ENCODE measurements at places on chromosomes 4 and X.

DNA sequence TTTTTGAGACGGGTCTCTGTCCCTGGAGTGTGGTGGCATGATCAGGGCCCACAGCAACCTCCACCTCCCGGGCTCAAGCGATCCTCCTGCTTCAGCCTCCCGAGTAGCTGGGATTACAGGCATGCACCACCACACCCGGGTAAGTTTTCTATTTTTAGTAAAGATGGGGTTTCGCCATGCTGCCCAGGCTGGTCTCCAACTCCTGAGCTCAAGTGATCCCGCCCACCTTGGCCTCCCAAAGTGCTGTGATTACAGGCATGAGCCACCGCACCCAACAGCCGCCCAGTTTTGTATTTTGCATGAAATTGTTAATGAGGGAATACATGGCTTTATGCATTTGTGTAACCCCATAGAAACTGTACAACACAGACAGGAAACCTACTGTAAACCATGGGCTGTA lies 2.8 kb upstream of the ARHGAP4 start:
- no peak for DNase-seq

GRCh38 chr4:27327421-27328181 lies 467.0 kb downstream of the STIM2 start:
- no peak for DNase-seq

DNA sequence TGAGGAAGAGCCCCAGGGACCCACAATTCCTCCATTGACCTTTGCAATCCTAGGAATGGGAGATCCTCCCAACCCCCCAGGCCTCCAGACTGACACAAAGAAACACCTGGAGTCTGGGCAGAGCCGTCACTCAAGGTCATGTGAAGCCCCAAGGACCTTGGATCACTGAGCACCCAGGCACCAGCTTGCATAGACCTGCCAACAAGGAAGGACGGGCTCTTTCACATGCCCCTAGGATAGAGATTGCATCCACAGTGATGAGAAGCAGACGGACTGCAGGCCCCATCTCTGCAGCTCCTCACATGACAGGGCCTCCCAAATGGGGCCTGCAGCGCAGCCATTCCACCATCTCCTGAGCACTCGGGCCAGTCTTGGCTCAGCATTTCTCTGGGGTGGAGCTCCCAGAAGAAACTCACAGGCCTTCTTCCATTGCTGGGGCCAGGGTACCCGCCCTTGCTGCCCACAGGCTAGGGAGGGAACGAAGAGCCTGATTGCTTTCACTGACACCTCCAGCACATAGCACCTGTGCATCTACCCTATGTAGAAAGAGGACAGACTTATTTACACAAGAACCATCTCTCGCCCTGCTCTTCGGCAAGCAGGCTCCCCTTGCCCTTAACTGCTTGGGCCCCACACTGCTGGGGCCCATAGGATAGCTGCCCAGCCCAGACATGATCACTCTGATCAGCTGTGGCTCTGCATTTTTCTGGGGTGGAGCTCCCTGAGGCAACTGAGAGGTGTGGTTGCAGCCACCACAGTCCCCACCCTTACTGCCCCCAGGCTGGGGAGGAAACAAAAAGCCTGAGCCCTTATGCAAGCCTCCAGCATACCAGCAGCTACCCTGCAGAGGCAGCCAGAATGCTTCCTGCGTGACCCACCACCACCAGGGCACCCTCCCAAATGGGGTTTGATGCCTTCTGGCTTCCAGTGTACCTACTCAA lies 185.7 kb upstream of the ZCCHC13 start:
- no peak for DNase-seq

- no peak for DNase-seq
Measured at GRCh38 chr4:10643600-10644425, 40.8 kb downstream of the CLNK start.

GRCh38 chr4:41639291-41639690 lies 101.3 kb downstream of the LIMCH1 start:
- DNase-seq = no peak

- no peak for DNase-seq
Measured at GRCh38 chrX:155237719-155238118, 21.5 kb downstream of the VBP1 start.

- DNase-seq = no peak
Measured at GRCh38 chrX:140440876-140441275, 64.0 kb downstream of the SOX3 start.

DNA sequence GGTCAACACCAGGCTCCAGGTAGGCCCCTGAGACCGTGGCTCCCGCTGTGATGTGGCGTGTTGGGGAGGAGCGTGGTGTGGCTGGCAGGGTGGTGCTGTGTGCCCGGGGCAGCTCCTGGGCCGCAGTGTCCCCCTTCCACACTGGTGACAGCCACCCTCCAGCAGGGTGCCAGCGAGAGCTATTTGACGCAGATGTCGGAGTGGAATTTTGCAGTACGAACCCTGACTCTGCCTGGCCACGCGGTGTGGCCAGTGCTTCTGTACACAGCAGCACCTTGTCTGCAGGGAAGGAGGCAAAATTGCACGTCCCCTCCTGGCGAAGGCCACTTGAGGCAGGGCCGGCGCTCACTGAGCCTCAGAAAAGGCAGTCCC lies 53.2 kb downstream of the CPZ start:
- no peak for DNase-seq

DNA sequence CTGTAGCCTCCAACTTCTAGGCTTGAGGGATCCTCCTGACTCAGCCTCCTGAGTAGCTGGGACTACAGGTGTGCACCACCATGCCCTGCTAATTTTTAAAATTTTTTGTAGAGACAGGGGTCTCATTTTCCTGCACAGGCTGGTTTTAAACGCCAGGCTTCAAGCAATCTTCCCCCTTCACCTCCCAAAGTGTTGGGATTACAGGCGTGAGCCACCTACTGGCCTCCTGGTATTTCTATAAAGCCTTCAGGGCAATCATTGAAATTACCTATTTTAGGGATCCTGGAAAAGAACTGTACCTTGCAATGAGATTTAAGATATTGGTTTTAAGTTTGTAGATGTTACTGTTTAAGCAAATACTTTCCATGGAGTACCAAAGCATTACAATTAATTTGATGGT lies 13.5 kb upstream of the PLS3 start:
- DNase-seq = no peak

DNA sequence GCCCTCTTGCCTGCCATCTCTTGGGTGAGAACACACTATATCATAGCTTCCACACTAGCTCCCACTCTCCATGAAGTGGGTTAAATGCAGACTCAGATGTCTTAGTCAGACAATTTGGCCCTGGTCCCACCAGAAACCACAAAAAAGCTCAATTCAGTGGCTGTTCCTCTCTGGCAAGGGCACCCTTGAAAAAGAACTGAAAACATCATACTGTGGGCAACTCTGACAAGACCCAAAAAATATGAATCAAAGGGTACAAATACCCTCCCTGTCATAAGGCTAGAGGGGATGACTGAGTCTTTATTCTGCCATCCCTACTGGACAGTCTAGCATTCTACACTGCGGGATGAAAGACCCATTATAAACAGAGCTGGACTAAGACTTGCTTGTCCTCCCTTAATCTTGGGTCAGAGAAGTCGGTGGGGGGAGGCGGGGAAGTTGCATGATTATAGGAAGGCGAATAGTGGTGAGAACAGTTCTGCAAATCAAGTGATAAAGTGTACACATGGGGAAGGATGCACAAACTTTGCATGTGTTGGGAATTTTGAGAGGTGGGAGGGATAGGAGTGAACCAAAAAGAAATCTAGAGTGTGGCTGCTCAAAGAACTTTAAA lies 172.1 kb downstream of the OPHN1 start:
- no peak for DNase-seq

- DNase-seq = no peak
Measured at GRCh38 chr4:189162073-189162789, 778.4 kb upstream of the FRG1 start.

- DNase-seq = no peak
Measured at GRCh38 chr4:174377613-174378012, 93.9 kb downstream of the CEP44 start.

DNA sequence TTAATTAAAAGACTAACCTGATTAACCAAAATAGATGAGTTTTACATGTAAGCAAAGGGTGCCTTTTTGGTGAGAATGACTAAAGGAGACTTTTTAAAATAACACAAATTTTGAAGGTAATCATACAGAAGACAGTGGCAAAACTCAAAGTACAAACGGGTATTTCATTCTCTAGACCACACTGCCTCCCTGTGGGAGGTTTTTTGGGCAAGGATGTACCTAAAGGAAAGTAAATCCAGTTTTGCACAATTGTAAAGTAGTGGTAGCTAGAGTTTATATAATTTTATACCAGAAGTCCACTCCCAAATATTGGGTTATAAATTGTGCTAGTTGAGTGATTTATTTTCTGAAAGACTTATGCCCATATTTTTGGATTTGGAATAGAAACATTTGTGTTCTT lies 201.0 kb downstream of the PAPSS1 start:
- no peak for DNase-seq

GRCh38 chrX:19225909-19226308 lies 103.6 kb upstream of the ADGRG2 start:
- DNase-seq = no peak

DNA sequence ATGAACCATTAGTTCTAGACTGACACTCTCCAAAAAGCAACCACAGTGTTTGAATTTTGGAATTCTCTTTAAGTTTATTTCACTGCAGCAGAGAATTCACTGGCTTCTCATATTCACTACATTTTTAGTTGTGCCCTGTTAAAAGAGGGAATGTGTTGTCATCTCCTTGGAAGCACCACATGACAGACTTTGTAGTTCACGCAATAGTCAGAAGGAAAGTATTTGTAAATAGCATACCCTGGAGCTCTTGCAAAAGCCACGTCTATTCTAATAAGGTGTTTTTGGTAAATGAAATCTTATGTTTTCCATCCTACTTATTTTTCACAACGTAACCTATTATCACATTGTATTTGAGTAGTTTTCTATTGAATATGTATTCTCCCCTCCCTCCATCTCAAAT lies 25.8 kb downstream of the DOCK11 start:
- no peak for DNase-seq

DNA sequence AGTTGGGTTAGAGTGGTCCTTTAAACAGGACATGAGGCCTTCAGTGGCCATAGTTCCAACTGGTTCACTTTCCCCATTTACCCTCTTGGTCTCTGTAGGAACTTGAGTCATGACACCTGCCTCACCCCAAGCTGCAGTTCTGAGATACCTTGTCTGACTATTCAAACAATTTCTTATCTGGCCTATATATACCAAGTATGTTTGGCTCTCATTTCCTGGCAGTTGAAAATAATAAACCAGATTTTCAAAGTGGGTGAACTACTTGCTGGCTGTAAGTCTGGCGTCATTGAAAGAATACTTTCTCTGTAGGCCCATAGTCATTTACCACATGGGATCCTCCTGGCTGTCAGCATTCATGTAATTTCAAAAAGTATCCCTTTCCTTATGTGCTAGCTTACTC lies 228.8 kb downstream of the SHROOM3 start:
- DNase-seq = no peak

DNA sequence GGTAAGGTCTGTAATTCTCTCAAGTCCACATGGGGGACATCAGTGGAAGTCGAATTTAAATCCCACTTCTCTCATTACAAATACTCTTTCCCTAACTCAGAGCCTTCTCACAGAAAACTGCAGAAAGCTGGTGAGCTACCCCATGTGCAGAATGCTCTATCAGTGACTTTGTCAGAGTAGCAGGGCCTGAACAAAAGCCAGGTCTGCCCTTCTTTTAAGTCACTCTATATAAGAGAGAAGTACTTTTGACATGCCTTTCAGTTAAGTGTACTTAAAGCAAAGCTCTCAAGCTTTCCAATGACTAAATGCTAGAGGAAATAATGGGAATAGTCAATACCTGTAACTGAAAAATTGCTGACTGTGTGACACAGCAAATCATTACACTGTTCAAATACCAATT lies 323.1 kb downstream of the KCNIP4 start:
- DNase-seq = no peak

GRCh38 chr4:167730769-167731168 lies 361.6 kb upstream of the ANXA10 start:
- no peak for DNase-seq

DNA sequence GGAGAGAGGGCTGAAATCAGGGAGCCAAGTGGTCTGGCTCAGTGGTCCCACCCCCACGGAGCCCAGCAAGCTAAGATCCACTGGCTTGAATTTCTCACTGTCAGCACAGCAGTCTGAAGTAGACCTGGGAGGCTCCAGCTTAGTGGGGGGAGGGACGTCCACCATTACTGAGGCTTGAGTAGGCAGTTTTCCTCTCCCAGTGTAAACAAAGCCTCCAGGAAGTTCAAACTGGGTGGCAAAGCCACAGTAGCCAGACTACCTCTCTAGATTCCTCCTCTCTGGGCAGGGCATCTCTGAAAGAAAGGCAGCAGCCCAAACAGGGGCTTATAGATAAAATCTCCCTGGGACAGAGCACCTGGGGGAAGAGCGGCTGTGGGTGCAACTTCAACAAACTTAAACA lies 88.1 kb downstream of the NPFFR2 start:
- DNase-seq = no peak

DNA sequence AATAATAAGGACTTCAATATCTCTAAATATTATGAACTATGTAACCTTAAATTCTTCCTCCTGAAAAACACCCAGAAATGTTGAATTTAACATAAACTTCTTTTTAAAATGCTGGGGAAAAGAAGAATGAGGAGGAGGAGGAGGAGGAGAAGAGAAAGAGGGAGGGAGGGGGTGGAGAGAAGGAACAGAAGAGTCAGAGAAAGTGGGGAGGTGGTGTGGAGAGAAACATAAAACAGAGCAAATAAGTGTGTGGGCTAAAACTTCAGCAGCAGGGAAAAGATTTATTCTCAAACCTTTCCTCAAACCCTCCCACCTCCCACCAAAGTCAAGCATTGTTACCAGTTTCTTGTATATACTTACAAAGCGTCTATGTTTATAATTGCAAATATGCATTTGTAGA lies 34.7 kb upstream of the SEC24B start:
- no peak for DNase-seq

DNA sequence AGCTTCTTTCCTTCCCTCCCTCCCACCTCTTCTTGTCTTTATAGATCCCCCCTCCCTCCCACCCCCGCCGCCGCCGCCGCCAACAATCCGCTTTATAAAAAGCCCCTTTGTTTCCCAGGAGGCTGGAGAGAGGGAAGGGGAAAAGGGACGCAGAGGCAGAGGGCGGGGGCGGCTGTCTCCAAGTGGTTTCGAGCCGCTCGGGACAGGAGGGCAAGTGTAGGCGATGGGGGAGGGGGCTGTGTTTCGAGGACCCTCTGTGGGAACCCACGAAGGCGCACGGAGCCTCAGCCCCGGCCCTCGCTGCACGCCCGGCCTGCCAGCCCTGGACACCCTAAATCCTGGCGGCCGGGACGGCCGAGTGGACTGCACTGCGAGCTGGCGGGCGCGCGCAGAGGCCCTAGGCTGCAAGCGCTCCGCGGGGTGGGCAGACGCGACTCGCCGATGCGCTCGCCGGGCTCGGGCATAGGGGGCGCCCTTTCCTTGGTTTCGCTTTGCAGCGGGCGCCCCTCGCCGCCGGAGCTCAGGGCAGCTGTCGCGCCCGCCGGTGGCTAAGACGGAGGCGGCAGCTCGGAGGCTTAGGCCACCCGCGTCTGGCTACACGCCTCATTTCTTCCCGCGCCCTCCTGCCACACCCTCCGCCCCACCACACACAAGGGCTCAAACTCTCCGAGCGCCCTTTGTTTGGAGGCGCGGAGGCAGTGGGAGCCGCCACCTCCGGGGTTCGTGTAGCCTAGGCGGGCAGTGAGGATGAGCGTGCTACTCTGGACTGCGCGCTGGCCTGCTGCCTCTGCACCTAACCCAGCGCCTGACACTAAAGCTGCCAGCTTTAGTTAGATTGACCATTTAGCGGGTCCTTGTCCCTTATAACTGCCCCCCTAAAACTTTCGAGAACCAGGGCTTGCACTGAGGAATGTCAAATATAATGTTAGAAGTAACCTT lies 2.2 kb downstream of the MAMLD1 start:
- no peak for DNase-seq

All from cerebellar nuclear complex (tissue), 1 donor.